Immature natural killer cell (primary cell): ENCODE measurements at places on chromosomes 11 and 22.

GRCh38 chr11:60625262-60625661, 74.2 kb upstream of the MS4A8 start:
- DNase-seq, result no peak

DNA sequence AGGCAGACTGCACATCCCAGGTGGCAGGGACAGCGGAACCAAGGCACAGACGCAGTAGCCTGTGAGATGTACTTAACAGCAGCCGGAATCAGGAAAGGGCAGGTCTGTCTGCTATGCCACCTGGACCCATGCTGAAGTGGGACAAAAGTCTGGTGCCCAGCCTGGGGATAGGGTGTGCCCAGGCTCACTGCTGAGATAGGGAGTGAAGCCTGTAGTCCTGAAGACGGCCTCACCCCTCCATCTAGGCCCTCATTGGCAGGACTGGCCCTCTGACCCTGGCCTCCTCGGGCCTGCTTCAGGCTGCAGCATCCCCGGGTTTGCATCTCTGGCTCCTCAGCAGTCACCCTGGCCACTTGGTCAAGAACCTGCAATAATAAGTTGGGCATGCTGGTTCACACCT, 32.4 kb upstream of the TSKU start:
- no peak for DNase-seq

DNA sequence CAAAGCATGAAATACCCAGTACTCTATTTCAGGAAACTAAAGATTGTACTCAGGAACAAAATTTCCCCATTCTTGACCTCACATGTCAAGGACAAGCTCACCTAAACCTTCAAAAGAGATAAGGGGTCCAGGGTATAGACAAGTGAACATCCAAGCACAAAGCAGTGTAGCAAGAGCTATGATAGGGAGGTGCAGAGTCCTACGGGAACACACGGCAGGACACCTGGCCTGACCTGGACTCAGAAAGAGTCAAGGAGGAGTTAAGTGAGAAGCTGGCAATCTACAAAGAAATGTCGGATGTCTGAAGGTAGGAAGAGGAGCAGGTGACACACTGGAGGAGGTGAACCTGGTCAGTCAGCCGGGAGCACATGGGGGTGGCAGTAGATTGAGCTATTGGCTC, 67.1 kb upstream of the LDLRAD3 start:
- DNase-seq, result no peak

DNA sequence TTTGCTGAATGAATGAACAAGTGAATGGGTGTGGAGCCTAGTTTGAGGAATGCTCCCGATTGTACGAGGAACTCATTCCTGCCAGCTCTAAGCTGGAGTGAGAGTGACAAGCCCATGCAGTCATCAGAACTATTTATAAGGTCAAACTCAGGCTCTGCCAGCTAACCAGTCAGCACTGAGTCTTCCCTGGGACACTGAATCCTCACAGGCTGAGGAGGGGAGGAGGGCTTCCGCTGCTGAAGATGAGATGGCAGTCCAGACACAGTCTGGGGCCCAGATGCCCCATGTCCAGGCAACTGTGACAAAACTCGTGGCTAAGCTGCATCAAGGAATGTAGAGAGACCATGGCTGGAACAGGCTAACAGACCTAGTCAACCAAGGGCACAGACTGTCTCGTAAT, 4.0 kb downstream of the LRP4 start:
- no peak for DNase-seq
